Activated CD8-positive, alpha-beta T cell treated with anti-CD3 and anti-CD28 coated beads for 36 hours (primary cell): ENCODE measurements at places on chromosomes 13 and 19. TPM values are rescaled to one million over a fixed set of nuclear protein-coding genes. Genes with fewer than 3 reads are reported as not detected.

Gene CADM4
- total RNA-seq: 0.22 TPM

Gene LYL1
- total RNA-seq: 3.9 TPM

Gene ZNF865
- total RNA-seq: 10.6 TPM

Gene STAP2
- total RNA-seq: 9.6 TPM

Gene PPFIA3
- total RNA-seq: 5.1 TPM

Gene ZNF229
- total RNA-seq: 2.9 TPM

Gene CNMD
- not detected for total RNA-seq

Gene ZFP28
- total RNA-seq: 3.6 TPM

Gene SIGLEC9
- total RNA-seq: 0.40 TPM

Gene IL17D
- total RNA-seq: 0.54 TPM

- no peak for DNase-seq
Observed at GRCh38 chr13:30392681-30393045, 29.6 kb upstream of the UBE2L5 start.

DNA sequence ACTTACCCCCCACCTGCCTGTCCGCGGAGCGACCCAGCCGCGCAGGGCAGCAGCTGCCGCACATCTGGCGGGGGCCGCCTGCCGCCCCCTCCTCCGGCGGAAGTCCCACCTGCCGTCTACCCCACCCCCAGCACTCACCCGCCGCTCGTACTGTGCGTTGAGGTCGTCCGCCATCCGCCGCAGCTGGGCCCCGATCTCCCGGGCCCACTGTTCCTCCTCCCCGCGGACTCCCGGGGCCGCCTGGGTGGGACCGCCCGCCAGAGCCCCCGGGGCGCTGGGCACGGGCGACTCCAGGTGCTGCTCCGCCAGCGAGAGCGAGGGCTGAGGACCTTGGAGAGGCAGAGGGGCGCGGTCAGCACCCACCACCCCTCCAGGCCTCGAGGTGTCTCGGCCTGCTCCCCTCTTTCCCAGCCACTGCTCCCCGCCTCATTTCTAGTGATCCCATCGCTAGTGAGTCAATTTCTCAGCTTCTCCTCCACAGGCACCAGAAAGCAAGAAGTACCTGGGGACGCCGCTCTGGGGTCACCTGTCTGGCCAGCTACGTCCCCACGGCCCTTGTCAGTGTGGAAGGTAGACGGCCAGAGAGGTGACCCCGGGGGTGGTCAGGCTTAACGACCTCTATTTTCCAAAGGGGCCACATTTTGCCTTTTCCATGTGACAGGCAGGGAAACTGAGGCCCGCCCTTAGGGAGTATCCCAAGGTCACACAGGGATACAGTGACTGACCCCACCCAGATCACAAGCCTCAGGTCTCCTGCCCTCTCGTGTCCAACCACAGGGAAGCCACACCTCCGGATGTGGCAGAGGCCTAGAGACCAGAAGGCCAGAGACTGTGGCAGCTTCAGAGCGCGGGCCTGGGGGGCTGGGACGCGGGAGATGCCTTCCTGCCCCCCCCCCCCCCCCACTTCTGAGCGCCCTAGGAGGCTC is 4.3 kb downstream of the BBC3 start:
- peak; percentile 85 for DNase-seq

DNA sequence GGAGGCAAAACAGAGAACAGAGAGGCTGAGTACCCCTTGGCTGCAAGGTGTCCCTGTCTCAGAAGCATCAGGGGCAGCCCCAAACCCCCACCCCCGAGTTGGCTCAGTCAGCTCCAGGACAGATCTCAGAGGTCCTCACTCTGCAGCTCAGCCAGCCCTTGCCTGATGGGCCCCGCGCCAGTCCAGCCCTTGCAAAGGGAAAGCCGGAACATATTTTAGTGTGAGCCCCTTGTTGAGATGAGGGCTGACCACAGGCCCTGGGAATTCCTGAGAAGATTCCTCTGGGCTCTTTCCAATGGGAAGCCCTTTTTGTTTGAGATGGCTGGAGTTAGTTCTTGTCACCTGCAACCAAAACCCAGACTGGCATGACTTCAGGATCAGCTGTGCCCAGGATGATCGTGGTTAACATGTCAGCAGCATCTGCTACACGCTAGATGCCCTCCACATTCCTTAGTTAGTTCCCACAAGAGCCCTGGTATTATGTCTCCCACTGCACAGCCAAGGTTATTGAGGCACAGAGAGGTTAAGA is 33.9 kb upstream of the CCNE1 start:
- no peak for DNase-seq

GRCh38 chr13:106533101-106533942 is 2.1 kb downstream of the EFNB2 start:
- DNase-seq: peak; percentile 21

GRCh38 chr13:62710787-62711186 is 1295.1 kb upstream of the PCDH20 start:
- no peak for DNase-seq

DNA sequence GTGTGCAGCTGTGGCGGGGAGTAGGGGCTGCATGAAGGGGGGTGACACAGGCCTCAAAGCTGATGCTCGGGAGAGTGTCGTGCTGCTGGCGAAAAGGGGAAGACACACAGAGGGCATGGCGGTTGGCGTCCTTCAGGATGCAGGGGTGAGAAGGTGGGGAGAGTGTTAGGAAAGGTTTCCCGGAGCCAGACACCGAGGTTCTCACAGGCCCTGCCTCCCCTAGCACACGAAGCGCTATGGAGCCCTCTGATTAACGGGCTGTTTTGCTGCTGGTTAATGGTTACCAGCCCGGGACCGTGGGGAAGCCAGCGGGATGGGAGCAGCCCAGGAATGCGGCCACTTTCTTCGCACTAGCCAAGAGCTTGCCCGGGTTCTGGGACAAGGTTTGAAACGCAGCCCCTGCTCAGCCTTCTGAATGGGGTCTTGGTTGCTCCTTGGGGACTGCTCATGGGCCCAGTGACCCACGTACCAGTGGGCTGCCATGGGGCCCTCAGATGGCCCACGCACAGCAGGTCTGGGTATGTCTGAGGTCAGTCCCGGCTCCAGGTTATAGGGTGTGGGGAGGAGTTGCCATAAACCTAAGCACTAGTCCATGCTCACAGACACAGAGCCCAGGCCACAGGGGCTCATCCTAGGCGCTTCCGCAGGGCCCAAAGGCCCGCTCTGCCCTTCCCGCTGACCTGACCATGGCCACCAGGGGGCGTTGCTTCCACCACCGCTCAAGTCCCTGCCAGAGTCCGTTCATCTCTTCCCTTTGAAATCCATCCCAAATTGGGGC is 31.3 kb upstream of the ISYNA1 start:
- peak; percentile 77 for DNase-seq

DNA sequence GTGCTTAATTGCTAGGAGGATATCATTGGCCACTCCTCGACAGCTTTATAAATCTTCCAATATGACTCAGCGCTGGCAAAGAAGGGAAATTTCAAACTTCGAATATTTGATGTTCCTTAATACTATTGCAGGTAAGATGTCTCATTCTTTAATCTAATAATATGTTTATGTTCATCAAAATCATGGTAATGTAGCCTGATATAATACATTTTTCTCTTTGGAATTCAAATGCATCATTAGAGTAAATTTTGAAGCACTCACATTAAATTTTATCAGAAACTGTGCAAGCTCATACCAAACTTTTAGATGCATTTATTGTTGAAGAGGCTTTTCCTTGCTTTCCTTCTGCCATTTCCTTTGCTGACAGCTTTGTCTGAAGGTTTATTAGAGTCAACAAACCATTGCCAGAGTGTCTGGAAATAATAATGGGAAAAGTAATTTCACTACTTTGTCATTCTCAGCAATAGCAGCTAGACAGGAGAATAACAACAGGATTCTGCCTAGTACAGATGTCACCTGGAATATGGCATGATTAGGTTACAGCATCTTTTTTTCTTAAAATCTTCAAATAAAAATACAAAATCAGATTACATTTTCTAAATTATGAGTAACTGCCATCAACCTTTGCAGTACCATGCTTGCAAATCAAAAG is 78.6 kb upstream of the MAB21L1 start:
- no peak for DNase-seq

GRCh38 chr19:44951179-44952159 is 3.7 kb upstream of the CLPTM1 start:
- peak; percentile 80 for DNase-seq

- DNase-seq: no peak
Observed at GRCh38 chr19:46365561-46365960, 18.7 kb downstream of the PPP5C start.

DNA sequence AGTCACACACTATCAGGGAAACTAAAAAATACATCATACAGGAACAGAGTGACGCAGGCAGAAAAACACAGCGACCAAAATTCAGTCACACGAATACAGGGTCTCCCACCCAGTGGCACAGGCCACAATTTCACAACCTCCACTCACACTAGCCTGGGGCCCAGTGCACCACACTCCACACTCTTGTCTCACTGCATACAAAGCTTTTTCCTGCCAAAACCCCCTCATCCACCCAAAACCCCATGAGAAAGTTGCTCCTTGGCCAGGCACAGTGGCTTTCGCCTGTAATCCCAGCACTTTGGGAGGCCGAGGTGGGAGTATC is 1.2 kb downstream of the S1PR5 start:
- no peak for DNase-seq

DNA sequence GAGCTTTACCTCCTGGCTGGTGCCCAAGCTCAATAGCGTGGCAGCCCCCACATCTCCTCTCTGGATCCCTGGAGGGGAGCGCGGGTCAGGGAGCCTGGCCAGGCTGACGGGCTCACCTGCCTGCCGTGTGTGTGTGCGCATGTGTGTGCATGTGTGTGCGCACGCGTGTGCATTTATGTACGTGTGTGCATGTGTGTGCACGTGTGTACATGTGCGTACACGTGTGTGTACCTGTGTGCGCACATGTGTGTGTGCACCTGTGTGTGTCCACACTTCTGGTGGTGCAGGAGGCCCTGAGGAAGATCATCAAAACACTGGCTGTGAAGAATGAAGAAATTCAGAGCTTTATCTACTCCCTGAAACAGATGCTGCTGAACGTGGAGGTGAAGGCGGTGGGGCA is 1.3 kb downstream of the FSD1 start:
- DNase-seq: no peak

GRCh38 chr19:16380943-16381755 is 56.5 kb downstream of the KLF2 start:
- no peak for DNase-seq

DNA sequence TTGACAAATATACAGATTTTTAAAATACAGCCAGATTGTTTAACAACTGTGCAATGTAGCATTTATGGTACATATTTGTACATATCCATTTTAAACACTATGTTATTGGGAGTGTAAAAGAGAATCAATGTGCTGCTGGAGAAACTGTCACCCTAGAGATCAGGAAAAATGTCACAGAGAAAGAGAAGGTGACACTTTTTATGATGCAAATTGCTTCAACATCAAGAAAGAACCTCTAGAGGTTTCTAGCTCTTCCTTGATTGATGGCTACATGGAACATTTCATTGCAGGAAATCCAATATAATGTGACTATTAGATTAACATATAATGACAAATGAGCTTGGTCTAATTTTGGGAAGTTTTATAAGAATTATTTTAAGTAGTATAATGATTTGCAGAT is 1491.2 kb upstream of the PCDH20 start:
- no peak for DNase-seq

- DNase-seq: no peak
Observed at GRCh38 chr13:41590643-41591042, 133.3 kb downstream of the RGCC start.

- DNase-seq: no peak
Observed at GRCh38 chr13:27607125-27607524, 13.2 kb downstream of the LNX2 start.

DNA sequence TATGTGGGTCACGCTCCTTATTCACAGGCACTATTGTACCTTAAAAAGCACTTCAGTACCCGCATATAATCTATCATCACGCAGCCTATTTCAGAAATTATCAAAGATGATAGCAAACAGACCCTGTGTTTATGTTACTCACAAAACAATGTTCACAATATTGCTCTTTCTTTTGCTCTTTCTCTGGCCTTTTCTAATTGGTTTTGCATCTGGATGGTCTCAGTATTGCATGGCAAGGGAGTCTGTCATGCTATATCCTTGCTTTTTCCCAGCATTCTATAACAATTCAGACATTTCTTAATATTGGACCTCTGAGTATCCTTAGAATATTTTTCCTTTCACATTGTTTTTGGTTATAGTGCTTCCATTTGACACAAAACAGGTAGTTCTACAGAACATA is 541.8 kb upstream of the KLF12 start:
- no peak for DNase-seq

GRCh38 chr19:40157059-40157458 is 34.2 kb upstream of the MAP3K10 start:
- no peak for DNase-seq

DNA sequence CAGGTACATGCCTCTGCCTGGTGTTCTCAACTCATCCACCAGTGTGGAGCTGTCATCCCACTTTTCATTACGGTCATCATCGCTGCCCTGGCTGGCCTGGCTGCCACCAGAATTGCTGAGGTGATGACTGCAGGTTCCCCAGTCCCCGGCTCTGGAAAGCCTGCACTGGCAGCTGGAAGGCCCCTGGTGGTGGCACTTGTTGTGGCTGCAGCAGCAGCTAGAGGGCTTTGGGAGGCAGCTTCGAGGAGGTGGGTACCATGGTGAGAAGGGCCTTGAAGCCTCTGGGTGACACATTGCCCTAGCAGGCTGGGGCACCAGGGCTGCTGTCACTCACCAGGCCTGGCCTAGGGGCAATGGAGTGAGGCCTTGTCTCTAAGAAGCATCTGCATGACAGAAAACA is 25.3 kb upstream of the ZNF14 start:
- DNase-seq: no peak

DNA sequence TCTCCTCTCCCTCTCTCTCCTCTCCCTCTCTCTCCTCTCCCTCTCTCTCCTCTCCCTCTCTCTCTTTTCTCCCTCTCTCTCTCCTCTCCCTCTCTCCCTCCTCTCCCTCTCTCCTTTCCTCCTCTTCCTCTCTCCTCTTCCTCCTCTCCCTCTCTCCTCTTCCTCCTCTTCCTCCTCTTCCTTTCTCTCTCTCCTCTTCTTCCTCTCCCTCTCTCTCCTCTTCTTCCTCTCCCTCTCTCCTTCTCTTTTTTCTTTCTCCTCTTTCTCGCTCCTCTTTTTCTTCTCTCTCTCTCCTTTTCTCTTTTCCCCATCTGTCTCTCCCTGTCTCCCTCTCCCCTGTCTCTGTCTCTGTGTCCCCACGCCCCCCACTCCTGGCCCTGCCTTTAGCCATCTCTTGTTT is 136.7 kb downstream of the GGACT start:
- no peak for DNase-seq

GRCh38 chr19:5154129-5154798 is 185.4 kb downstream of the KDM4B start:
- peak; percentile 71 for DNase-seq

DNA sequence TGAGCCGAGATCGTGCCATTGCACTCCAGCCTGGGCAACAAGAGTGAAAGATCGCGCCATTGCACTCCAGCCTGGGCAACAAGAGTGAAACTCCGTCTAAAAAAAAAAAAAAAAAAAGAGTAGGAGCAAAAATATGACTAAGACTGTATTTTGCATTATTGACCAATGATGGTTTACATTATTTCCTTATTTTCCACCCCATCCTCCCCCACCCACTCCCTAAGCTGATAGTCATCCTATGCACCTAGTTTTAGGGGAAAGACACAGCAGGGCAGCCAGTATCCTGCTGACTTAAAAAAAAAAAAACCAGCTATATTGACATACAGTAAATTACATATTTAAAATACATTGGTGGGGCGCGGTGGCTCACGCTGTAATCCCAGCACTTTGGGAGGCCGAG is 25.1 kb downstream of the VAV1 start:
- DNase-seq: peak; percentile 14
